KG1 (cell line): ENCODE measurements at places on chromosomes 4 and X.

DNA sequence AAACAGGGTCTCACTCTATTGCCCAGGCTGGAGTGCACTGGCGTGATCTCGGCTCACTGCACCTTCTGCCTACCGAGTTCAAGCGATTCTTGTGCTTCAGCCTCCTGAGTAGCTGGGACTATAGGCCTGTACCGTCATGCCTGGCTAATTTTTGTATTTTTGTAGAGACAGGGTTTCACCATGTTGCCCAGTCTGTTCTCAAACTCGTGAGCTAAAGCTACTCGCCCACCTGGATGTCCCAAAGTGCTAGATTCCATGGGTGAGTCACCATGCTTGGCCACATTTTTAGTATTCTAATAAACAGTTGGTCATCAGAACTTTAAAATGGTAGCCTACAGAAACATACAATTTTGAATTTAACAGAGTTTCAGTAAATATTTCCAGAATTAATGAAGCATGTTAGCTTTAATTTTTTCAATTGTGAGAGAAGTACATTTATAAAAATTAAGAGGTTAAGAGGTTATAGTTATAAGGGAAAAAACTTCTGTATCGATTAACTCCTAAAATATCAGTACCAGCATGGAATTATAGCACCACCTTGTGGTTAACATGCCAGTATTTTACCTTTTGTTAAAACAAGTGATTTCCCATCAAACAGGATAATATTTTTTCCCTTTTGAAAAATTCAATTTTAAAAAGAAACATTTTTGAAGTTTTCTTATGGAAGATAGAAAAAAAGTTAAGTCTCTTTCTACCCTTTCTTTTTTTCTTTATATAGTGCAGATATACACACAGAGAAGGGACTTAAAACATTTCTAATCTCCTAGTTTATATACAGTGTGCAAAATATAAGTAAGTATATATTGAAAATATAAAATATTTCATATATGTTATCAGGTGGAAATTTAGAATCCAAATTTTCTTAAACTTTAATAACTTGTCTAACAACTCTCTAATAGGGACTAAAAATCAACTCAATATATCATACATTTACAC lies 35.4 kb downstream of the CEP44 start:
- no peak for DNase-seq

DNA sequence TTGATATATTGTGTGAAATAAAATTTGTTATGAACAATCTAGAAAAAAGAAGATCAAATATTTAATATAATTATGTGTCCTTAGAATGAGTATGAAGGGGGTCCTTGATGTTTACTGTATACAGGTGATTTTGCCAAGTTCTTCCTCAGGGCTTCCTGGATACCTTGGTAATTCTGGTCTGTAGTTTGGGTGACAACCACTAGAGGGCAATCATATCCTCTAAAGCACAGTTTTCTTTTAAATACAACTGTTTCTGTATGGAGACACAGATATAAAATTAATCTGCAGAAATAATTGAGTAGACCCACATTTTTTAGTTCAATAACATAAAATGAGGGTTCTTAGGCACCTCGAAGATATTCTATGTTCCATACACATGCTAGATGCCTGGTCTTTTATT lies 157.7 kb downstream of the SPANXN1 start:
- no peak for DNase-seq

- DNase-seq, result no peak
Observed at GRCh38 chr4:169059306-169060211, 49.5 kb upstream of the CBR4 start.

DNA sequence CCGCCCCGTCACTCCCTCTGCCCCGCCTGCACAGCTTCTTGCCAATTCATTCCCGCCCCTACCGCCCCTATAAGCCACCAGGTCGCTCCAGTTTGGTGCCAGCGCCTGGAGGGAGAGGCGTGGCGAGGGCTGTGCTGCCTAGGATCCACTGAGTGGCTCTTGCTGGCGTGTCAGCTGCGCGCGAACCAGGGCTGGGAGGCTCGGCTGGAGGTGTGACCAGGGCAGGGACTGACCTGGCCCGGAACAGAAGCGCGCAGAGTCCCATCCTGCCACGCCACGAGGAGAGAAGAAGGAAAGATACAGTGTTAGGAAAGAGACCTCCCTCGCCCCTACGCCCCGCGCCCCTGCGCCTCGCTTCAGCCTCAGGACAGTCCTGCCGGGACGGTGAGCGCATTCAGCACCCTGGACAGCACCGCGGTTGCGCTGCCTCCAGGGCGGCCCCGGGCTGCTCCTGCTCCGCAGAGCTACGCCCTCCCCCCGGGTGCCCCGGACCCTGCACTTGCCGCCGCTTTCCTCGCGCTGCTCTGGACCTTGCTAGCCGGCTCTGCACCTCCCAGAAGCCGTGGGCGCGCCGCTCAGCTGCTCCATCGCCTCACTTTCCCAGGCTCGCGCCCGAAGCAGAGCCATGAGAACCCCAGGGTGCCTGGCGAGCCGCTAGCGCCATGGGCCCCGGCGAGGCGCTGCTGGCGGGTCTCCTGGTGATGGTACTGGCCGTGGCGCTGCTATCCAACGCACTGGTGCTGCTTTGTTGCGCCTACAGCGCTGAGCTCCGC lies at the start of gene GPR78:
Gene GPR78 (plus strand): TSS at position 72 of the 773 bp plus-strand sequence. CDS start 591 bp downstream, at position 663.
- no peak for DNase-seq

GRCh38 chr4:134691915-134692314 lies 490.3 kb upstream of the PABPC4L start:
- DNase-seq, result no peak

- DNase-seq, result no peak
Observed at GRCh38 chrX:147646949-147647723, 264.6 kb upstream of the FMR1 start.

- no peak for DNase-seq
Observed at GRCh38 chrX:18944482-18944881, 39.4 kb downstream of the PHKA2 start.

DNA sequence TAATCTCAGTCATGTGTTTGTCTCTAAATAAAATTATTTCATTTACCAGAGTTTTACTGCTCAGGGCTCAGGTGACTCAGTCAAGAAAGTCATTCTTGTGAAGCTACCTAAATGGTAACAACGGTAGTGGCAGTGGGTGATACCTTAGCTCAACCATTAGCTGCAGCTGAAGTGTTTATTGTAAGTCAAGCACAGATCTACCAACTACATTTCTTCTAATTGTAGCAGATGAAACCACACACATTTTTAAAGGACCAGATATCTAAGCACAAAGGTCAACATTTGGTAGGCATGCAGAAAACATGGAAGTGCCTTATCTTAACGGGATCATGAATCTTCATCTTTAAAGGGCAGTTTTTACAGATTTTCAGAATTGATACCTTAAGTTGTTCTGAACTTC lies 79.1 kb downstream of the FAT4 start:
- DNase-seq, result no peak

DNA sequence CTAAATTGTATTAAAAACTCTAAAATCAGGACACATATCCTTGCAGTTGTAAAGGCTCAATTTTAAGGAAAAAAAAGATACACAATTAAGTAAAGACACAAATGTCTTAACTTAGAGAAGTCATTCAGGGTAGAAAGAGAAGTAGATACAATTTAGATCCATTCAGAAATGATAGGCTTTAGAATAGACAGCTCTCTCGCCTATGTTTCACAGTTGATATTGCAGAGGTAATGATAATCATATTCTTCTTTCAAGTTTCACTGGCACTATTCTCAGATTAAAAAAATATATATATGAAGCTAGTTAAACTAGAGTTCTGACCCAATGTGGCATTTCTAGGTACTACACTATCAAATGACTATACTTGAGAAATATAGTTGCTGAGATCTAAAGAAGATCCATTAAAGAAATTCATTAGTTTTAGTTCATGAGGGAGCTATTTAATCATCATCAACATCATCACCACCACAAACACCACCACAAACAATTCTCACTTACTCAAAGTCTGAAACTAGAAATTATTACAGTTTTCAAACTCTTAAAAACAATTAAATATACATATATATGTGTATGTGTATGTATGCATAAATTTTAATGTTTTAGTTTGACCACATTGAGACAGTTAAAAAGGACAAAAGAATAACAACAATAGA lies 93.1 kb downstream of the ANTXR2 start:
- DNase-seq, result no peak

- no peak for DNase-seq
Observed at GRCh38 chrX:138718941-138719340, 7.4 kb upstream of the FGF13 start.

DNA sequence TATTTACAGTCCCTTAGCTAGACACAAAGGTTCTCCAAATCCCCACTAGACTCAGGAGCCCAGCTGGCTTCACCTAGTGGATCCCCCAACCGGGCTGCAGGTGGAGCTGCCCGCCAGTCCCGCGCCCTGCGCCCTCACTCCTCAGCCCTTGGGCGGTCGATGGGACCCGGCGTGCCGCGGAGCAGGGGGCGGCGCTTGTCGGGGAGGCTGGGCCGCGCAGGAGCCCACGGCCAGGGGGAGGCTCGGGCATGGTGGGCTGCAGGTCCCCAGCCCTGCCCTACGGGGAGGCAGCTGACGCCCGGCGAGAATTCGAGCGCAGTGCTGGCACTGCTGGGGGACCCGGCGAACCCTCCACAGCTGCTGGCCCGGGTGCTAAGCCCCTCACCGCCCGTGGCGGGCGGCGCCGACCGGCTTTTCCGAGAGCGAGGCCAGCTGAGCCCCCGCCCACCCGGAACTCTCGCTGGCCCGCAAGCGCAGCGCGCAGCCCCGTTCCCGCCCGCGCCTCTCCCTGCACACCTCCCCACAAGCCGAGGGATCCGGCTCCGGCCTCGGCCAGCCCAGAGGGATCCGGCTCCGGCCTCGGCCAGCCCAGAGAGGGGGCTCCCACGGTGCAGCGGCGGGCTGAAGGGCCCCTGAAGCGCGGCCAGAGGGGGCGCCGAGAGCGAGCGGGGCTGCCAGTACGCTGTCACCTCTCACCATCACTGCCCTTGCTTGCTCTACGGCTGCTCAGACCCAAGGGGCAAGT lies 39.4 kb downstream of the WFS1 start:
- DNase-seq, result no peak

DNA sequence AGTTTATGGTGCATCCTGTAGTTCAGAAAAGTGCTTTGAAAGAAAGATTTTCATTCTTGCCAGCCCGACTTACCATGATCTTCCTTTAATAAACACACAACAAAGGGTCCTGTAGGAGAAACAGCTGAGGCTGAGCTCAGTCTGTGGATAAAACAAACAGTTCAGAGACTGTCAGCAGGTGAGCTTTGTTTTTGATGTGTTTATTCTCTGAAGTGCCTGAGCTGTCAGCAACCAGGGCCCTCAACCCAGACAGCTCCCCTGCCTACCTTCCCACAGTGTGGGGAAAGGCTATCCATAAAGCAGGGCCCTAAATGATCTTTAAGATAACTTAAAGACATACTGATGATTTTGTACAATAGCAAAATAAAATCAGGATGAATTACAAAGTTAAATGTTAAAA lies 459.2 kb upstream of the GALNT7 start:
- no peak for DNase-seq

GRCh38 chr4:156138781-156139280 lies 185.2 kb upstream of the CTSO start:
- DNase-seq, result no peak

- DNase-seq, result no peak
Observed at GRCh38 chrX:17610788-17611187, 126.5 kb upstream of the SCML1 start.

DNA sequence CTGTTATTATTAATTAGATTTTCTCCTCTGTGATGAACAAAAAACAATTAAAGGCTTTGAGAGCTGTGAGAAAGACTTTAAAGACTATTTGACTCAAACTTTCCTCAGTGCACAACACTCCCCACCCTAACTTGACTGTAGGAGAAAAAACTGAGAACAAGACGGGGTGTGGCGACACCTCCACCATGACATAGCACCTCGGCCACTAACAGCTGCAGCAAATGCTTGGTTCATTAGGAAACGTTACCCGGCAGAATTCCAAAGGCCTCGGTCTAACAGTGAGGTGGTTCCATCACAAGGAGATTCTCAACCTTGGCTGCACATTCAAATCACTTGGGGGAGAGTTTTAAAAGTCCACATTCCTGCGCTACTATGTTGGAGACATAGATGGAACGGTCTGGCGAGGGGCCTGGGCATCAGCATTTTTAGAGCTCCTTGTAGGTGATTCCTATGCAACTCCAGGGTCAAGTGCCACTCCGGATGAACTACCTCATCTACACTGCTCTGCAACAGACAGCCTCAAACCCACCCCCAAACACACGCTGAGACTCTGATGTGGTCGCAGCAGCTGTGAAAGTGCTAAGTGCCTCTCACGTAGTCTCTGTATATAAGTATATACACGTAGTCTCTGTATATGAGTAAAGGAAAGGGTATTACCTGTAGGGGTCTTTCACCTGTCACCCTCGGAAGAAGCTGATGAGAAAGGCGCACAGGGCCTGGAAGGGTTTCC lies 1.0 kb downstream of the FGFBP2 start:
- DNase-seq, result no peak
